ENCODE measurements at places on chromosomes 3 and 15.

DNA sequence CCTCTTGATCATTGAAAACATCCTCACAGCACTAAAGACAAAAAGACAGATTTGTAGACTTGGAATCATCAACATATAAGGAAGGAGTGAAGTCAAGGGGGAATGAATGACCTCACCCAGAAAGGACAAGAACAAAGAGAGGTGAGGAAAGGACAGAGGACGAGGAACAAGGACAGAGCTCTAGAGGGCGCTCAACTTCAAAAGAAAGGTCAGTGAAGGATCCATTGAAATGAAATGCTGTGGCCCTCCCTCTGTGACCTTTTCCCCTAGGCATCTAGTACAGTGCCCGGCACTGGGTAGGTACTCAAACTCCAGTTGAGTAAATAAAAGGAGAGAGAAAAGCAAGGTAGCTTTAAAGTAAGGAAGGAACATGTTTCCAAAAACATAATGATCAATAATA, 2.6 kb downstream of the ATP8B4 start:
- H3K27ac ChIP-seq, result no peak overlapping the region
- H3K27me3 ChIP-seq, result no peaks in the 10 kb centered on the region
- no peaks in the 10 kb centered on the region for H3K4me1 ChIP-seq
- no peak overlapping the region for H3K4me3 ChIP-seq

DNA sequence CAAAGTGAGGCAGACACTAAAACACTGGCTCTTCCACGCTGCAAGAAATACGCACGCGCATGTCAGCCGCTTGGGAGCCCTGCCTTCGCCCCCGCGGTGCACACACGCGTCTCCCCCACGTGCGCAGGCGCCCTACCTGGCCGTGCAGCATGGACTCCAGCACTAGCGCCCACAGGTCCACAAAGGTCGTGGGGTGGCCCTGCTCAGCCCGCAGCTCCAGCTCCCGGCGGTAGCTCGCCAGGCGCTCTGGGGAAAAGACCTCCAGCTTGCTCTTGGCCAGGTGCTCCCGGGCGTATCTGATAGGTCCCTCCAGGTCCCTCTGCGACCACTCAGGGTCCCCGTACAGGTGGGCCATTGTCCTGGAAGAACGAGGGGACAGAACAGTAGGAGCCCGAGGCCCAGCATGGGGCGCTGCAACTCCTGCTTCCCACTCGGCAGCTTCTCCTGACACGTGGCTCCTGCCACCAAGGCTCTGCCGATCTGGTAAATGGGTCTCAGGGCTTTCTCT, 14.9 kb downstream of the PLA2G4D start:
- no peaks in the 10 kb centered on the region for H3K36me3 ChIP-seq
- H3K4me1 ChIP-seq, result peaks cover 21% of the 10 kb centered on the region
- DNase-seq, result peak; percentile 34
- H3K27ac ChIP-seq, result no peak overlapping the region

DNA sequence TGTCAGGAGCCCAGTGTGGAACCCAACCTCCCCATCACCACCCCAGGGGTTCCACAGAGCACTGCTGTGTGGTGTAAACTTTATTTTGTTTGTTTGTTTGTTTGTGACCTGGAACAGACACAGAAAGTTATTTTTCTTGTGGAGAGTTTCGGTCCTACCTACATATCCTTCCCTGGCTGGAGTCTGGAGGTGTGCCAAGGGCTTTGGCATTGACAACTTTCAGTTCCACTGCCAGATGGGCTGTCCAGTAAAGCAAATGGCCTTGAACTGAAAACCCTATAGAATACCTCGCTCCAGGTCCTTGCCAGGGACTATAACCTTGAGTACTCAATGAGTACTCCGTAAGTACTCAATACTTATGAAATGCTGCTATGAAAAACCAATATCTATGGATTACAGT, 103.5 kb downstream of the MITF start:
- no peak overlapping the region for H3K27ac ChIP-seq
- no peaks in the 10 kb centered on the region for H3K36me3 ChIP-seq
- no peak overlapping the region for H3K4me3 ChIP-seq
- no peak for DNase-seq
- H3K27me3 ChIP-seq, result no peaks in the 10 kb centered on the region
- no peaks in the 10 kb centered on the region for H3K4me1 ChIP-seq

- no peaks in the 10 kb centered on the region for H3K36me3 ChIP-seq
- no peak overlapping the region for H3K27ac ChIP-seq
- DNase-seq, result no peak
- no peaks in the 10 kb centered on the region for H3K27me3 ChIP-seq
- no peaks in the 10 kb centered on the region for H3K4me1 ChIP-seq
Measured at GRCh38 chr3:39114456-39114855, 7.0 kb downstream of the TTC21A start.

DNA sequence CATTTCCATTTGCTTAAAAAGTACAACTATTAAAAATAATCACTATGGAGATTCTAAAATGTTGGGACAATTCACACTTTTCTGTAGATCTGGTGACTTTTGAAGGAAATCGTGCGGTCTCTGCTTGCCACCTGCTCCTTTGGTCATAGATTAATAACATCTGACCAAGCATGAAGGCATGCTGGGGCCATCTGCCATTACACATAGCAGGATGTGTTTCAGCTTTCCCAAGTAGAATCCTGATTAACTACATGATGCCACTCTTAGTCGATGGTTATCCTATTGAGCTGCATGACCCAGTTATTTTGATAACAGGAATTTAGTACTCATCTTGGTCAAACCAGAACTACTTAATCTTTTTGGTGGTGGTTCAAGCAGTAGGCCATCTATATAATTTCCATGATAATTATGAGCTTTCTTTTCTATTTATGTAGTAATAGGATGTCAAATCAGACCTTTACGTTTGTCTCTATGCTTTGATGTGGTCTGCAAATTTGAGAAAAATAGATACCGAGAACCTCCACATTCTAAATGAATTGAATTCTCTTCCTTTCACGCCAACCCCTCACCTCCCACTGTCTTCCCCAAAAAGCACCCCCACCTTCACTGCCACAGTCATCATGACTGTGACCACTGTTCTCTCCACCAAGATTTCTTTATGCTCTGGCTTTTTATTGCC, 158.1 kb downstream of the DIPK2A start:
- no peaks in the 10 kb centered on the region for H3K36me3 ChIP-seq
- no peaks in the 10 kb centered on the region for H3K27me3 ChIP-seq
- no peak overlapping the region for H3K27ac ChIP-seq
- no peak for DNase-seq

- peak; percentile 53 for DNase-seq
- peak overlapping the region; percentile 79 for H3K4me3 ChIP-seq
Measured at GRCh38 chr3:63864008-63864964, 619 bp downstream of the ATXN7 start.

Measured in GM23338 (cell line).